Left lung (tissue), 14 donors: ENCODE measurements at places on chromosomes 3 and 15. TPM values are rescaled to one million over a fixed set of nuclear protein-coding genes. Genes with fewer than 3 reads are reported as not detected.

- no peak for DNase-seq
These were observed 120.9 kb downstream of the ERC2 start for GRCh38 chr3:56347219-56347871.

- DNase-seq = no peak
These were observed 13.5 kb upstream of the SUCNR1 start for GRCh38 chr3:151859905-151860304.

DNA sequence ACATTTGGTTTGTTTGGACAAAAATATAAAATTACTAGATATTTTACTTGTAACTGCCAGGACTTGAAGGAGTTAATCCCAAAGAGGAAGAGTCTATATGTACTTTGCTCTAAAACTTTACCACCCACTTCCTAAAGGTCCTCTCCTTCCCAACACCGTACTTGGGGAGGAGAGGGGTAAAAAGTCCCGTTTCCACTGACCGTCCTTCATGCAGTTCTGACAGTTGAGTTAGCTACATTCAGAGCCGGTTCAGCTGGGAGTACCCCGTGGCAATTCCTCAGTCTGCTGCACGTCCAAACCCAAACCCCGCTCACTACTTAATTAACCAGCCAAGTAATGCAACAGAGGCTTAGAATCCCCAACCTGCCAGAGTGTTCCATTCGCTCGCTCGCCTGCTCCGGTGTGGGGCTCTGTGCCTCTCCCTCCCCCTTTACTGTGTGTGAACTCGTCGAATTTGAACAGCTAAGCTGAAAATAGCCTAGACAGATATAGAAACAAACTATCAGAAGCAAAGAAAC lies 519.7 kb downstream of the FOXP1 start:
- peak; percentile 48 for DNase-seq

- no peak for DNase-seq
These were observed 5.9 kb upstream of the POLG start for GRCh38 chr15:89340573-89340972.

GRCh38 chr3:136567599-136568188 lies 184.5 kb downstream of the STAG1 start:
- no peak for DNase-seq

DNA sequence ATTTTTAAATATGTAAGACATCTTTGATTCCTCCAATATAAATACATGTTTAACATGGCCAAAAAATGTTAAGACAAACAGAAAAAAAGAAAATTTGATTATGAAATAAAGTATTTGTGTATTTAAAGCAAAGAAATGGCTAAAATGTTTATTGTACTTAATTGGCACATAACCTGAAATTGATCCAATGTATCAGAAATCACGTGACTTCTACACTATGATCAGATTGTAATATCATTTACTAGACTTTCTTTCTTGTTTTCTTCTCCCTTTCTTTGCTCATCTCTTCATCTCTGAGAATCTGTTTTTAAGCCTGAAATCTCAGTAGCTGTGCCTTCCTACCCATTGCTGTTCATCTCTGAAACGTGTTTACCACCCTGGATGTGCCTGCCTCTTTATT lies 420.3 kb downstream of the RSL24D1 start:
- no peak for DNase-seq

- peak; percentile 28 for DNase-seq
These were observed 280.4 kb downstream of the RAP2B start for GRCh38 chr3:153442386-153442785.

GRCh38 chr3:178703268-178703975 lies 167.2 kb downstream of the KCNMB2 start:
- no peak for DNase-seq

DNA sequence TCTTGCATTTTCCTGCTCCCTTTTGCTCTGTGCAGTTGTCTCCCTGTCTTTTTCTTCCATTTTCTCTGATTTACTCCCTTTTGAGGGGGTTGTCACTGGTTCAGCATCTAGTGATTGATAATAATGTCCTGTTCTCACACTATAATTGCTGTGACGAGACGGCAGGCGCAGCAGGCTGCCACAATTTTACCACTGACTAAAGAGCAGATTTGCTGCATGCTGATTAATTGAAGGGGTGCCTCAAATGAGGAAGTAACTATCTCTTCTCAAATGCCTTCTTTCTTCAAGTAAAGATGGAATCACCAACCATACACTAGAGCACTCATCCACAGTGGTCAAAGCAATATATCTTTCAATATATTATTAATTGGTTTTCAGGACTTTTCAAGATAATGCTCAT lies 219.3 kb downstream of the CBLB start:
- DNase-seq = no peak

GRCh38 chr15:88131937-88132336 lies 124.6 kb downstream of the NTRK3 start:
- DNase-seq = no peak

DNA sequence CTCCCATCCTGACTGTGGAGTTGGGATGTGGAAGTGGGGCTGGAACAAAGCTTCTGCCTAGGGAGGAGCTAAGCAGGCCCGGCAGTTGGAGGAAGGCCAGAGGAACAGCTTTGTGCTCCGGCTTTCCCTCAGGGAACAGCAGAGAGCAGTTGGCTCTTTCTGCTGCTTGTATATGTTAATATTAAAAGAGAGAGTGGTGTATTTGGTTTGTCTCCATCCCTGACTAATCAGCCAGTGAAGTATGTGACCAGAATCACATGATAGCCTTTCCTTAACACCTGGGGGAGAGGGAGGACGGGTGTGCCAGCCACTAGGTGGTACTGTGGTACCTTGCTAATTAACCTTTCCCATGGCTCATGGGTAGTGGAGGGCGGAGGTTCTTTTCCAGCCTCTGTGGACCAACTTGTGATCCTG lies 10.0 kb downstream of the EIF2B5 start:
- no peak for DNase-seq

- peak; percentile 86 for DNase-seq
These were observed 225.6 kb upstream of the TLE3 start for GRCh38 chr15:70323111-70323851.

GRCh38 chr3:153972862-153973261 lies 148.3 kb upstream of the ARHGEF26 start:
- no peak for DNase-seq

GRCh38 chr3:53845103-53845880 lies 927 bp downstream of the CHDH start:
- DNase-seq = peak; percentile 71

- no peak for DNase-seq
These were observed 5.2 kb downstream of the TPRA1 start for GRCh38 chr3:127585163-127585812.

GRCh38 chr3:134048278-134048996 lies 18.7 kb upstream of the SLCO2A1 start:
- DNase-seq = no peak

- no peak for DNase-seq
These were observed 6.3 kb upstream of the CACNA2D2 start for GRCh38 chr3:50509715-50510114.

DNA sequence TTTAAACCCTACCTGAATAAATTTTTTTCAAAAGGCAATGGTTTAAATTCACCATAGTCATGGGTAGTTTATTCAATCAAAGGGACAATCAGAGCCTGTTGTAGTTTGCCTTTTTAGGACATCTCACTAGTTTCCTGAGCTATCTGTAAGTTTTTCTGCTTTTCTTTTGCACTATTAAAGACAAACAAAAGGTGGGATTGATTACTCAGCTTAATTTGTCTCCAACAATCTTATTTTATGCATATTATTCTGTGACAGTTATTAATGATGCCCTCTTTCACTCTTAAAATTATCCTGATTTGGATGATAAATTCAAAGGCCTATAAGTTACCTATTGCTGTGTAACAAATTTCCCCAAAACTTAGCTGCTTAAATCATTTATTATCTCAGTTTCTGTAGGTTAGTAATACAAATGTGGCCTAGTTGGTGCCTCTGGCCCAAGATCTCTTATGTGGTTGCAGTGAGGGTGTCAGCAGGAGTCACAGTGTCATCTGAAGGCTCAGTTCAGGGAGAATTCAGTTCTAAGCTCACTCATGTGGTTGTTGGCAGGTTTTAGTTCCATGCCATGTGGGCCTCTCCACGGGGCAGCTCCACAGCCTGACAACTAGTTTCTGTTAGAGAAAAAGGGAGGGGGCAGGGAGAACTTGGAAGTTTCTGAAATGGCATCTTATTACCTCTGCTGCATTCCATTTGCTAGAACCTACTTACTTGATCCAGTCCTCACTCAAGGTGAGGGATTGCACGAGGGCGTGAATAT lies 16.0 kb downstream of the ARMC8 start:
- DNase-seq = no peak

DNA sequence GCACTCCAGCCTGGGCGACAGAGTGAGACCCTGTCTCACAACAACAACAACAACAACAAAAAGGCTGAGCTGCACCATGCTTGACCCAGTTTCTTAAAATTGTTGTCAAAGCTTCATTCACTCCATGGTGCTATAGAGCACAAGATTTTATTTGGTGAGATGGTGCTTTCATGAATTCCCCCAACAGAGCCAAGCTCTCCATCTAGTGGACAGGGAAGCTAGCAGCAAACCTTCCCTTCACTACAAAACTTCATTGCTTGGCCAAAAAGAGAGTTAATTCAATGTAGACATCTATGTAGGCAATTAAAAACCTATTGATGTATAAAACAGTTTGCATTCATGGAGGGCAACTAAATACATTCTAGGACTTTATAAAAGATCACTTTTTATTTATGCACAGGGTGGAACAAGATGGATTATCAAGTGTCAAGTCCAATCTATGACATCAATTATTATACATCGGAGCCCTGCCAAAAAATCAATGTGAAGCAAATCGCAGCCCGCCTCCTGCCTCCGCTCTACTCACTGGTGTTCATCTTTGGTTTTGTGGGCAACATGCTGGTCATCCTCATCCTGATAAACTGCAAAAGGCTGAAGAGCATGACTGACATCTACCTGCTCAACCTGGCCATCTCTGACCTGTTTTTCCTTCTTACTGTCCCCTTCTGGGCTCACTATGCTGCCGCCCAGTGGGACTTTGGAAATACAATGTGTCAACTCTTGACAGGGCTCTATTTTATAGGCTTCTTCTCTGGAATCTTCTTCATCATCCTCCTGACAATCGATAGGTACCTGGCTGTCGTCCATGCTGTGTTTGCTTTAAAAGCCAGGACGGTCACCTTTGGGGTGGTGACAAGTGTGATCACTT lies 2.0 kb downstream of the CCR5 start:
- no peak for DNase-seq

DNA sequence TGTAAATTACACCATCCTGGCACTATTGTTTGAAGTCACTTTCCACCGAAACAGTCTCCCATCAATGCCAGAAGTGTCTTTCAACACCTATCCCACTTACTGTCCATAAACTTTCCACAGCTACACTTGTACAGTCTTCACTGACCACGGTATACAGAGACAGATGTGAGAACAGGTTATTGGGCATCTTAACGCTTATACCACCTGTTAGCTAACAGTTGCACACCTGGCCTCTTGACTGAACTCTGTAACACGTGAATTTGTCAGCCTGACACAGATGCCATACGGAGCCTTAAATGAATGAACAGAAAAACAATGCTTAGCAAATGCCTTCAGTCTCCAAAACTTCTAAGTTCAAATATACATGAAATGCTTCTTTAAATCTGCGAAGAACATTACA lies 440.5 kb downstream of the SHQ1 start:
- no peak for DNase-seq

DNA sequence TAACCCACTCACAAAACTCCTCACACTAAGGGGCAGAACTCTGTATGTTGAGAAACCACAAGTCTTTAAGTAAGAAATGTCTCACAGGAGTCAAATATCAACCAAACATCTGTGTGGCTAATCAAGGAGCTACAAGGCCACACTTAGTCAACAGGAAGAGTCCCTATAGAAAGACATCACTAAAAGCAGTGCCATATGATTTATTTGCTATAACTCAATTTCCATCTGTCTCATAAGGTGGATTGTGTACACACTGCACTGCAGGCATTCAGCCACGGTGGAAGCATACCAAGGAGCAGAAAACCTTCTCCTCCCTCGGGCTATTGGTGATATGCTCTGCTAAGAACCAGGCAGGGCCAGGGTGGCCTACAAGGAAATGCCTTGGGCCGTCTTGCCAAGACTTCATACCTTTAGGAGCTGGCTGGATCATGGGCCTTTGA lies 197.6 kb upstream of the CFAP20DC start:
- no peak for DNase-seq

GRCh38 chr15:42035435-42035761 lies 14.6 kb upstream of the PLA2G4E start:
- DNase-seq = no peak

GRCh38 chr15:38164061-38164460 lies 88.6 kb upstream of the SPRED1 start:
- DNase-seq = no peak

- no peak for DNase-seq
These were observed 3.3 kb upstream of the CCDC174 start for GRCh38 chr3:14647976-14648955.

- DNase-seq = no peak
These were observed 15.4 kb downstream of the IREB2 start for GRCh38 chr15:78453447-78453846.

DNA sequence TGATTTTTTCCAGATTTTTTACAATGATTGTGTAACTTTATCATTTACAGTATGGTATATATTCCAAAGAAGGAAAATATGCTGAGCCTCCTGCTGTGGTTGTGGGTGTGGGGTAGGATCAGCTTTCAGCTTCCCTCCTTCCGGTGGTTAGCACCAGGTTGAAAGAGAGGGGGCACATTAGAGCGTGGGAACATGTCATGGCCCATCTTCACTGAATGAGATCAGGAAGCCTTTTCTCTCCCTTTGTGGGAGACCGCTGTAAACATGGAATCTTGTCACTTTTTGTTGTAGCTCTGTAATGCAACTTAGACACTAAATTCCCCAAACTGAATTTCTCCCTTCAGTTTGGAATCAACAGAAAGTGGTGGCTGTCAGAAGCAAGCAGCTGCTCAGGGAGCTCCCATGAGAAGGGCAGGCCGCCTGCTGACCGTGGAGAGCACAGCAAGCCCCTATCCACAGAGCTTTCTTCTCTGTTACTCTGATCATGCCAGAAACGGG lies 86.7 kb upstream of the LIMD1 start:
- no peak for DNase-seq

GRCh38 chr15:100572362-100572983 lies 29.5 kb downstream of the LINS1 start:
- DNase-seq = no peak

- DNase-seq = no peak
These were observed 341.3 kb downstream of the LSAMP start for GRCh38 chr3:116103868-116104530.

GRCh38 chr3:17420668-17421067 lies 321.8 kb downstream of the TBC1D5 start:
- DNase-seq = no peak

- DNase-seq = no peak
These were observed 87.0 kb downstream of the TP63 start for GRCh38 chr3:189718215-189718614.

The ASTE1 gene
- 13.8 TPM for polyA plus RNA-seq

The IL17RD gene
- 12.4 TPM for polyA plus RNA-seq

The OXTR gene
- polyA plus RNA-seq = 1.6 TPM

The CEP97 gene
- polyA plus RNA-seq = 19.7 TPM

The NEO1 gene
- polyA plus RNA-seq = 107 TPM

The STRIT1 gene
- 0.24 TPM for polyA plus RNA-seq

The ATP13A4 gene
- 50.6 TPM for polyA plus RNA-seq

The CYP11A1 gene
- 0.39 TPM for polyA plus RNA-seq

The CCDC39 gene
- 10.6 TPM for polyA plus RNA-seq

The P3H2 gene
- polyA plus RNA-seq = 36.6 TPM

The USP50 gene
- polyA plus RNA-seq = 0.52 TPM

The SLC30A4 gene
- 7.6 TPM for polyA plus RNA-seq

The CLEC3B gene
- polyA plus RNA-seq = 103 TPM

The TRAT1 gene
- polyA plus RNA-seq = 0.24 TPM

The EFL1 gene
- 17.3 TPM for polyA plus RNA-seq
